ENCODE measurements at places on chromosomes 2 and 18.

DNA sequence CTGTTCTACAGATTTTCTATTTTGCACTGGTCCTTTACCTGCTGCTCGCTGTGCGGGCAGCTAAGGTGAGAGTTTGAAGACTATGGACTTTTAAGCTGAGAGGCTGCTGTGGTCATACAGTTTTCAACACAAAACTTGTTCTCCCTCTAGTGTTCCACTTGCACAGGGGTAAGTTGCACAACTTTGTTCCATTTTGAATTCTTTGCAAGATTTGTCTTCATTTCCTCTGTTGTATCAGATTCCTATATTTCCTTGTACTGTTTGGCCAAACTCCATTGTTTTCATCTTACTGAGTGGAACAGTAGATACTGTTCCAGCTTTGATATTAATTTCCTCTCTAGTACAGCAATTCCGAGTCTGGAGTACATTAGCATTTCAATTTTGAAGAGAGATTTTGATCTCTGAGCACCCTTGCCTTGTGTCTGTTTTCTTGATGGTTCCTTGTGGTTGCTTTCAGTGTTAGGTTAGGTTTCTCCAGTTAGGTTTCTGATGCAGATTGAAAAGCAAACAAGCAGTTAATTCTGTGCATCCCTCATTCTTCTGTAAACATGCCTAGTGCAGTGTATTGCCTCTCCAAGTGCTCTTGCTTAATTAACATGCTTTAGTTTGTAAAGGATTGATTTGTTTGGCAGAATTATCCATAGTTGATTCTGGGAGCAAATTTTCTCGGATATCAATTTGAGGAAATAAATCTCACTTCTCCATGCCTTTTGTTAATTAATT is 188.8 kb downstream of the PTPRM start:
- no peak for DNase-seq

DNA sequence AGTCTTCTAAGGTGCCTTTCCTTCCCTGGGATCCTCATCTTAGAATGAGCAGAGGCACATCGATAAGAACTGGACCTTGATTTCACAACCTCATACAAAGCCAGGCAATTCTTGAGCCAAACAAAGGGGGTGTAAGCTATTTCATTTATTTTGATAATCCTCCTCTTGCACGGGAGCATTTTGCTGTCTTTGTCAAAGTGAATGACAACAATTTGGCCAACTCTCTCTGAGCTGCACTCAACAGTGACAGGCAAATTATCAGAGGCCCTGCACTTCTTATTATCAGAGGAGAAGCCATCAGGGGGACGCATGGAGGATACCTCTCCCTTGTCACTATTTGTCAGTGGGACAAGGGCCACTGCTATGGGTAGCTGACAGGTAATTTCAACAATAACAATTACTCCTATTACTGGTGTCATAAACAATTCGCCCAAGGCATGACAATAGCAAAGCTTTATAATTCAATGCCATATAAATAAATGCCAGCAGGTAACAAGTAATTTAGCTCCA is 260.4 kb downstream of the MEIS1 start:
- no peak for DNase-seq

DNA sequence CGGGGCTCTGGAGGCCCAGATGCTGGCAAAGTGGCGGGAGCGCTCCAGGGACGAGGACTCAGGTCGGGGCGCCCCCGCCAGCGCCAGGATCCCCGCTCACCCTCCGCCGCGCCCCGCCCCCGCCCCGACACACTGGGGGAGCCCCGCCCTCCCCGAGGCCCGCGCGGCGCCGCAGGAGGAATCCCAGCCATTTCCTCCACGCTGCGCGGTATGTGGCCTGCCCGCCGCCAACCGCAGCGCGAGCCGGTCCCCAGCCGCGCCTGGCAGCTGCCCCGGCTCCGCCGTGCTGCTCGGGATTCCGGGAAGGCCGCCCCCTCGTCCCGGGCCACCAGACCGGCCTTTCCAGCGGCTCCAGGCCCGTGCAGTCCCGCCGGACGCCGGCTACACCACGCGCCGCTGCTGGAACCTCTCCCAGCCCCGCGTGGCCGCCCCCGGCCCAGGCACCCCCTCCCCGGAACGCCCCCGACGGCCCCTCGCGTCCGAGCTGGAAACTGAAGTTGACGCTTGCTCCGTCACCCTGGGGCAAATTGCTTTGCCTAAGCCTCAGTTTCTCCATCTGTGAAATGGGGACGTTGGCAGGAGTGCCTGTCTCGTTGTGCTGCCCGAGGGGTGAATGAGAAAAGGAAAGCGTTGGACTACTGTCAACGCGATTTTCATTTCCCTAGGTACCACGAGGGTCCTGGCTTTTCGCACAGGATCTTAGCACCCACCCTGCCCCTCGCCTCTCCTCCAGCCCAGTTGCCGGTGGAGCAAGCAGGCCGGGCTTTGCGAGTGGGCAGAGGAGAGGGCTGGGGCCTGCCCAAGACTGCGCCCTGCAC is 53.6 kb downstream of the PKDCC start:
- DNase-seq: no peak

DNA sequence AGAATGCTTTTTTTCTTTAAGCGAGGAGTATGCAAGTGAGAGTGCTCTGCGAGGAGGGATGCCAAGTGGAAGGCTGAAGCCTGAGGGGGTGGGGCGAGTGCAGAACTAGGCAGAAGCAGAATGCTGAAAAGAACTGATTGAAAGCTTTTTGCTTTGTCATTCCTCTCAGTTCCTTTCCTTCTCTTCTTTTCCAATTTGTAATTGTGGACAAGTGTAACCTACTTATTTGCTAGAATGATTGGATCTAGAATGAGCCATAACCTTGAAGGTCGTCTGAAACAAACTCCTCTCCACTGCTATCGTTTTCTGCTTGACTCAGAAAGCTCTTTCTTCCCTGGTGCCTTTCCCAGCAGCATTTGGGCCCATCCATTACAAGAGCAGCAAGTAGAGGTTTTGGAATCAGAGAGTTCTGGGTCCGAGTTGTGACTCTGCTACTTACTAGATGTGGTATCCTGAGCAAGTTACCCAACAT is 115.3 kb downstream of the METTL8 start:
- DNase-seq: no peak

DNA sequence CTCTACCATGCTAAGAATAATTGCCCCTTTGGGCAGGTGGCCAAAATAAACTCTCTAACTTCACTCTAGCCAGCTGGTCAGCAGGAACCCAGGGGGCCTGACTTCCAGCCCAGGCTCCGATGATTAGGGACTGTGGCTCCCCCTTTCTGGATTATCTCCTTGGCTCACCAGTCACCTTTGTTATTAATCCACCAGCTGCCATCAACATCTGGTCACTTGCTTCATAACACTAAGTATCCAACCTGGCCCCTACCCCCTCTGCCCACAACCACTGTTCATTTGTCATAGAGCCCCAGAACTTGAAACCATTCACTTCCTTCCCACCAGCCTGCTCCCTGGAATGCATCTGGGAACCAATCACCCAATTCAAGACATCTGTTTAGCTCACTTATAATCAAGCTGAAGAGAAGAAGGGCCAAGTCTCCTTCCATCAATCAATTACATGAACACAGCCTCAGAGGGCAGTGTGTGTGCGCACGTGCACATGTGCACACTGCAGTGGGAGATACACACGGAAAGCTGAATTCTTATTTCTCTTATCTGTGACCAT is 215.1 kb downstream of the ALK start:
- DNase-seq: no peak

Measured in HT-29 (cell line).